ENCODE measurements at places on chromosomes 11 and 22. TPM values are rescaled to one million over a fixed set of nuclear protein-coding genes. Genes with fewer than 3 reads are reported as not detected.

The MPPED1 gene
- not detected for polyA plus RNA-seq

DNA sequence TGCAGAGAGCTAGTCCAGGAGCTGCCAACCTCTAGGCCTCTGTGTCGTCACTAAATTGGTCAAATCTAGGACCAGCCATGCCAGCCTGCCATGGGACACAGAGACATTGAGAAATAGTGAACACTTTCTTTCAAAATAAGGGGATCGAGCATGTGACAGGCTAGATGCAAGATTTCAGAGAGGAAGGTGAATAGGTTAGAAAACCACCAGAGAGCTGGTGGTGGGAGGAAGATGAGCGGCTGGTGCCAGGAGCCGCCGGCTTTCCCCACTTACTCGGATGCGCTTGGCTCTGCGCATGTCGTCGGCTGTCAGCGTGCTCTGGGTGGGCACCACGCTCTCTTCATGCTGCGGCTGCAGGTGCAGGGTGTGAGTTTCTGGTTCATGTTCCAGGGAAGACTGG lies 35.4 kb upstream of the NFRKB start:
- DNase-seq = no peak

The NPAS4 gene
- not detected for polyA plus RNA-seq

The YAP1 gene
- polyA plus RNA-seq = 125 TPM

The PPP2R5B gene
- polyA plus RNA-seq = 20.6 TPM

- DNase-seq = no peak
Measured at GRCh38 chr11:79253280-79253679, 187.6 kb downstream of the TENM4 start.

The INPP5J gene
- polyA plus RNA-seq = 0.26 TPM

GRCh38 chr22:48391171-48391711 lies 1436.4 kb downstream of the BRD1 start:
- DNase-seq = no peak

The FAM111B gene
- 5.3 TPM for polyA plus RNA-seq

The PDE2A gene
- polyA plus RNA-seq = 0.38 TPM

DNA sequence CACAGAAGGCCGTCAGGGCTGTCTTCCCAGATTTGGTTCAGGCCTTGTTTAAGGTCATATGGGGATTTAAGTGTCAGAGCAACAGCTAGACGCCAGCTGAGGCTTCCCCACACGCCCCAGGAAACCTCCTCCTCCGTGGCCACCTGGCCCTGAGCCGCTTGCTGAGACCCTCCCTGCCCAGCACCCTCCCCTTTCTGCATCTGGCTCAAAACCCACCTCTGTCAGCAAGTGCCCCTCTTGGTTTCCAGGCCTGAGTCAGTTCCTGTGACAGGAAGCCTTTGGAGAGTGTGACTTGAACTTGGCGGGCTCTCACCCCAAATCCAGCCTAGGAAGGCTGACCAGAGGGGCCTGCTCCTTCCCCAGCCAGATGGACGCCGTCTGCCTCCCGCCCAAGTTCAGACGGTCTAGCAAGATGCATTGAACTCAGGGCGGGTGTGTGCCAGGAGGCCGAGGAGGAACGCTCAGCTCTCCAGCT lies 561 bp downstream of the FXYD2 start:
- no peak for DNase-seq

The SUSD2 gene
- 0.03 TPM for polyA plus RNA-seq

The OR51I1 gene
- polyA plus RNA-seq = not detected

DNA sequence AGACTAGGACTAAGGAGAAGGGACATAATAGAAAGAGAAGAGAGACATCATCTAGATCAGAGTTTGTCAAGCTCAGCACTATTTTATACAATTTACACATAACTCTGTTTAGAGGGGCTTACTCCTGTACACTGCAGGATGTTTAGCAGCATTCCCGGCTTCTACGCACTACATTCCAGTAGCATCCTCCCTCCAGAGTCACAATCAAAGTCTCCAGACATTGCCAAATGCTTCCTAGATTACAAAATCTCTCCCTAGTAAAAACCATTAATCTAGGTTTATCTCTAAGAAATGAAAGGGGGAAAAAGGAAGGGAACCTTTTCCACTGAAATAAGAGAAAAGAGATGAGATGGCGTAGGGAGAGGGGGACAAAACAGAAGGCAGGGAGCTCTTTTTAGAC lies 4.0 kb downstream of the USP28 start:
- DNase-seq = no peak

- DNase-seq = no peak
Measured at GRCh38 chr11:119026970-119027369, 3.7 kb downstream of the SLC37A4 start.

DNA sequence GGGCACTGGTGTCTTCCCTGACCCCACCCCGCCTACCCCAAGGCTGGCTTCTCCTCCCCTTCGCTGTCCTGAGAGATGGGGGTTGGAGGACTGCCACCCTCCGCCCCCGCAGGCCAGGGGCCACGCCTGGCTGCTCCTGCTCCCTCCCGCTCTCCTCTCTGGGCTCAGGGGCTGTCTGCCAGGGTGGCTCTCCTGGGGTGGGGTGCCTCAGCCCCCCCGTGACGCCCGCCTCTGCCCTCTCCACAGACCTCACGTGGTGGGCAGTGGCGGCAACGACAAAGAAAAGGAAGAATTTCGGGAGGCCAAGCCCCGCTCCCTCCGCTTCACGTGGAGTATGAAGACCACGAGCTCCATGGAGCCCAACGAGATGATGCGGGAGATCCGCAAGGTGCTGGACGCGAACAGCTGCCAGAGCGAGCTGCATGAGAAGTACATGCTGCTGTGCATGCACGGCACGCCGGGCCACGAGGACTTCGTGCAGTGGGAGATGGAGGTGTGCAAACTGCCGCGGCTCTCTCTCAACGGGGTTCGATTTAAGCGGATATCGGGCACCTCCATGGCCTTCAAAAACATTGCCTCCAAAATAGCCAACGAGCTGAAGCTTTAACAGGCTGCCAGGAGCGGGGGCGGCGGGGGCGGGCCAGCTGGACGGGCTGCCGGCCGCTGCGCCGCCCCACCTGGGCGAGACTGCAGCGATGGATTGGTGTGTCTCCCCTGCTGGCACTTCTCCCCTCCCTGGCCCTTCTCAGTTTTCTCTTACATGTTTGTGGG lies 8.1 kb downstream of the RCOR2 start:
- no peak for DNase-seq

- DNase-seq = no peak
Measured at GRCh38 chr11:47986742-47987141, 6.4 kb downstream of the PTPRJ start.

The PANX3 gene
- polyA plus RNA-seq = not detected

DNA sequence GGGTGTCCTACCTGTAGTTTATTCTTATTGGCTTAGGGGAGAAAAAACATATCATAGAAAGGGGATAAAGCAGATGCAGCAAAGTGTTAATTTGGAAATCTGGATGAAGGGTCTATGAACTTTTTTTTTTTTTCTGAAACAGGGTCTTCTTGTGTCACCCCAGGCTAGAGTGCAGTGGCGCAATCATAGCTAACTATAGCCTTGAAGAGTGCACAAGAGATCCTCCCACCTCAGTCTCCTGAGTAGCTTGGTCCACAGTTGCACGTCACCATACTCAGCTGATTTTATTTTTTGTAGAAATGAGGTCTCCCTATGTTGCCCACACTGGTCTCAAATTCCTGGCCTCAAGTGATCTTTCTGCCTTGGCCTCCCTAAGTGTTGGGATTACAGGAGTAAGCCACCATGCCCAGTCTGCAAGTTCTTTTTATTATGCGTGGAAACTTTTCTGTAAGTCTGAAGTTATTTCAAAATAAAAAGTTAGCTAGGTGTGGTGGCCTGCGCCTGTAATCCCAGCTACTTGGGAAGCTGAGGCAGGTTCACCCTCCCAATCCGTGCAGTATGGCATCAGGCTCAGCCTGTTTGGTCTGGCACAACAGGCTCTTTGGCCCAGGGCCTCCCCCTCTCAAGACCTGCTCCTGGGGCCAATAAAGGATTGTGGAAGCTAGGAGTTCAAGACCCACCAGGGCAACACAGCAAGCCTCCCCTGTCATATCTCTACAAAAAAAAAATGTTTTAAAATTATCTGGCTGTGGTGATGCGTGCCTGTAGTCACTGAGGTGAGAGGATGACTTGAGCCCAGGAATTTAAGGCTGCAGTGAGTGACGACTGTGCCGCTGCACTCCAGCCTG lies 111.9 kb downstream of the MED15 start:
- no peak for DNase-seq

- DNase-seq = no peak
Measured at GRCh38 chr11:1706634-1707400, 9.8 kb downstream of the KRTAP5-6 start.

- DNase-seq = no peak
Measured at GRCh38 chr11:46120346-46121300, 631 bp downstream of the PHF21A start.

The OR4D10 gene
- polyA plus RNA-seq = not detected

The PAMR1 gene
- polyA plus RNA-seq = 4.1 TPM

The DRD4 gene
- not detected for polyA plus RNA-seq

DNA sequence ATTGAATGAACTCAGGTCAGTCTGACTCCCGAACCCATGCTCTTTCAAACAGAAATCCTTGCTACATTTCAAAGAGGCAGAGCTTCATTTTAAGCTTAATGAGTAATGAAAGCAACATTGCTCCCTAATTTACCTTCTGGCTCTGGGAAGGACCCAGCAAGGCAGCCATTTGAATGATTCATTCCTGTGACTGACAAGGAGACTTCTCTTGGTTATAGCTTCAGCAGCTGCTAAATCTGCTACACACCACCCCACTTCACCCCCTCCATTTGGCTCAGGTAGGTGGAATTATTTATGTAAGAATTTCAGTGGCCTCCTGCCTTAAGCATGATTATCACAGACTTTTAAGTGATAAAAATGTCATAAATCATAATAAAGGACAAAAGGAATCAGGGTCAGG lies 117.7 kb downstream of the KCNC1 start:
- DNase-seq = no peak

DNA sequence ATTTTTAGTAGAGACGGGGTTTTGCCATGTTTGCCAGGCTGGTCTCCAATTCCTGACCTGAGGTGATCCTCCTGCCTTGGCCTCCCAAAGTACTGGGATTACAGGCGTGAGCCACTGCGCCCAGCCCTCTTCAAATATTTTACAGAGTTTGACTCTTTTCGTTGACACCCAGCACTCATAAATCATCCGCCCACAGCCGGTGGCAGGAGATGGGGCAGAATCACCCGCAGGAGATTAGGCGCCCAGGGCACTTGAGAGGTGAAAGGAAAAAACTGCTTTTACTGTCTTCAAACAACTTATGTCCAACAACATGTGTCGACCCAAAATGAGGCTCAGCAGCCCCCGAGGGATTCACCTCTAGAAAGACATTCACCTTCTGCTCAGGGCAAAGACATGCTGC lies 56.9 kb downstream of the OSBP2 start:
- DNase-seq = no peak

DNA sequence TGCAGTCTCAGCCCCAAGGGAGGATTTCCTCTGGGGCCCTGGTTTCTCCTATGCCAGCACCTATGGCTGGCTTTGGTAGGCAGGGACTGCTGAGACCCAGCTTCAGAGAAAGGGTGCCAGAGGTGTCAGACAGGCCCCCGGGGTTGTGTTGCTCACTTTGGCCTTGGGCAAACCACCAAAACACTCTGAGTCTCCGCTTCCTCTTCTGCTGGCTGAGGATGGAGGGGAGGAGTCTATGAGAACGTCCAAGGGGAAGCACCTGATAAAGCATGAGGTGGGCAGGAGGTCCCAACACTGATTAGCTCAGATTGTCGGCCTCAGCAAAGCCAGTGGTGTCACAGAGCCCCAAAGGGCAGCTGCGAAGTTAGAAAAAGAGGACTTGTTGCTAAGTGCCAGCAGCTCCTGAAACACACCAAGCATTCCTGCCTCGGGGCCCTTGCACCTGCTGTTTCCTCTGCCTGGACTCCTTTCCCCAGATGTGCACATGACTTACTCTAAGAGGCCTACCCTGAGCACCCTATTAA lies 10.5 kb downstream of the SMTNL1 start:
- DNase-seq = no peak

The A4GALT gene
- 4.4 TPM for polyA plus RNA-seq

The EXPH5 gene
- 7.9 TPM for polyA plus RNA-seq

The TRIM44 gene
- 40.4 TPM for polyA plus RNA-seq

The RASGRP2 gene
- polyA plus RNA-seq = 0.49 TPM

GRCh38 chr22:38043151-38044039 lies 13.8 kb upstream of the PICK1 start:
- DNase-seq = no peak

The SMC1B gene
- polyA plus RNA-seq = not detected

The LRRC4C gene
- polyA plus RNA-seq = not detected

The RGL4 gene
- not detected for polyA plus RNA-seq

- peak; percentile 15 for DNase-seq
Measured at GRCh38 chr22:36156515-36157419, 3.8 kb downstream of the APOL3 start.

DNA sequence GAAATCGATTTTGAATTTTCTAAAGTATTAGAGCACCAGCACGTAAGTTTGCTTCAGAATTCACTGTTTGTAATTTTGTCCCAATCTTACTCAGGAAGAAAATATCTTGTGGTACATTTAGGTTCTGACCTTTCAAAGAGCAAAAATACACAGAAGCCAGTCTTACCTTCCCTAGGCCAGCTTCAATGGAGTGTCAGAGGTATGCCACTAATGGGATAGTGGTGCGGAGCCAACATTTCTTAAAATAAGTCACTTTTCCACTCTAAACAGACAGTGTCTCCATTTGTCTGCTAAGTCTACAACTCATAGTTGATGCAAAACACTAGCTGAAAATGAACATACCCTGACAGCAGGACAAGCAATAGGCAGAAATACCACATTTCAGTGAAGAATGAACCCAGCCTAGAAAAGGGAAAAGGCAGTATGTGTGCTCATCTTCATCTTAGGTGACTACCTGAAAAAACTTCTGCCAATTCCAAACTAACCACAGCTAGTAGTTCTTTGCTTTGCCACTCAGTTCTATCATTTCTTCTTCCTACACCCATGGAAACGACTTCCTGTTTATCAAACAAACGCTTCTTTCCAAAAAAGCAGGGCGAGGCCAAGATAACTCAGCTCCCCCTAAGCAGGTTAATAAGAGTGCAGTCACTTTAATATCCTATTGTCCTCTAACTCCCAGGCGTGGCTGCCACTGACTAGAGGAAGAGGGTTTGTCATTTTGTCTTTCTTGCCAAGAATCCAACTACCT lies 94.0 kb upstream of the APOA1 start:
- DNase-seq = peak; percentile 13

DNA sequence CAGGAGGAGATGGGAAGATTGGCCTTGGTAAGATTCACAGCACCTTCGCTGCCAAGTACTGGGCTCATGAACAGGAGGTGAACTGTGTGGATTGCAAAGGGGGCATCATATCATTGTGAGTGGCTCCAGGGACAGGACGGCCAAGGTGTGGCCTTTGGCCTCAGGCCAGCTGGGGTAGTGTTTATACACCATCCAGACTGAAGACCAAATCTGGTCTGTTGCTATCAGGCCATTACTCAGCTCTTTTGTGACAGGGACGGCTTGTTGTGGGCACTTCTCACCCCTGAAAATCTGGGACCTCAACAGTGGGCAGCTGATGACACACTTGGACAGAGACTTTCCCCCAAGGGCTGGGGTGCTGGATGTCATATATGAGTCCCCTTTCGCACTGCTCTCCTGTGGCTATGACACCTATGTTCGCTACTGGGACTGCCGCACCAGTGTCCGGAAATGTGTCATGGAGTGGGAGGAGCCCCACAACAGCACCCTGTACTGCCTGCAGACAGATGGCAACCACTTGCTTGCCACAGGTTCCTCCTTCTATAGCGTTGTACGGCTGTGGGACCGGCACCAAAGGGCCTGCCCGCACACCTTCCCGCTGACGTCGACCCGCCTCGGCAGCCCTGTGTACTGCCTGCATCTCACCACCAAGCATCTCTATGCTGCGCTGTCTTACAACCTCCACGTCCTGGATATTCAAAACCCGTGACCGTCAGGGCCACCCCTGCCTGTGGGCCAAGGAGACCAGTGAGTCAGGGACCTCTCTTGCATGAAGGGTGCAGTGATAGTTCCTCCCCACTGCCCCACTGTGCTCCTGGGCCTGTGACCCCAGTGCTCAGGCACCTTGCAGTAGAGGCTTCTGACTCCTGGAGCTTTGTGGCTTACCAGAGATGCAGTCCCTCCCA lies 83.6 kb downstream of the BCR start:
- no peak for DNase-seq

Data from keratinocyte (primary cell).